ENCODE measurements at places on chromosomes 4 and X.

DNA sequence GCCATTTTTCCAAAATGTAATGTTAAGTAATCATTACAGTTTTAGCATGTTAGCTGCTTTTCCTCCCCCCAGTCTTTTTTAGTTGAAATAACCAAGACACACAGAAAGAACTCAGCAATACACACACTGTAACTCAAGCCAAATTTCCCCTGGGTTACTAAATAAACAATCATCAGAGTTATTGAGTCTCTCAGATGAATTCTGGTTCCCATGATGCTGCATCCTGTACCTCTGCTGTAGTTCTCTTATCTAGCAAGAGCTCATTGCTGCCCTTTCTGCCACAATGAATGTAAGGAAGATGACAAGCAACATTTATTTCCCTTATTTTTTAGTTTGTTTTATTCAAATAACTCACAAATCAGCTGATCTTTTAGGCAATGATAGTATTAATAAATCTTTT lies 185.1 kb downstream of the ARHGAP6 start:
- DNase-seq = no peak

DNA sequence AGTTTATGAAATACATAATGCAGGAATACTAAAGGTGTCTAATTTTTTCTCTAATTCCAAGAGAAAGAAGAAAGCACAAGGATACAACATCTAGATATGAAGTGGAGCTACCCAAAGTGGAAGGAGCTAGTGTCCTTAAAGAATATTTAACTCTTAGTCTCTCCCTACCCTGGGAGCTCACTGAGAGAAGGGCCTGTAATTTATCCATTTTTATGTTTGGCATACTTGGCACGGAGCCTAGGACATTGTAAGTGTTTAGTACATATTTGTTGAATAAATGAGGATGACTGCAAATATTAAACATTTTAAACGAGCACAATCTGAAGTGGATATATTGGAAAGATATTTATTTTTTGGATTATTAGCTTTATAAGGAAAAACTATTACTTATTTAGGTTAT lies 674.8 kb downstream of the IQCM start:
- no peak for DNase-seq

DNA sequence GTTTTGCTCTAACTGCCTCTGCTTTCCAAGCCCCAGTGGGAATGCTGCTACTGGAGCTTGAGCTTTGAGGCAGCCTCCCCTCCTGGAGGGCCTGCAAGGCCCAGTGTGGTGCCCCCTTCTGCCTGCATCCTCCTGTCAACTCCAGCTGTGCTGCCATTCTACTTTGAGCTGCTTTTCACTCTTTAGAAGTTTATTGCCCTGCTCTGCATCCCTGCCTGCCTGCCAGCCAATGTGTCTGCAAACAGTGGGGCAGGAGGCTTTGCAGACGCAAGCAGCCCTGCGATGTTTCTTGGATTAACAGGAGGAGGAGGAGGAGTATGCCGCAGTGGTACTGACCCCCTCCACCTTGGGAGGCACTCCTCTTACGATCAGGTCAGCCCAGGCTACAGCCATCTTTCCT lies 16.4 kb downstream of the TMEM31 start:
- DNase-seq = no peak

DNA sequence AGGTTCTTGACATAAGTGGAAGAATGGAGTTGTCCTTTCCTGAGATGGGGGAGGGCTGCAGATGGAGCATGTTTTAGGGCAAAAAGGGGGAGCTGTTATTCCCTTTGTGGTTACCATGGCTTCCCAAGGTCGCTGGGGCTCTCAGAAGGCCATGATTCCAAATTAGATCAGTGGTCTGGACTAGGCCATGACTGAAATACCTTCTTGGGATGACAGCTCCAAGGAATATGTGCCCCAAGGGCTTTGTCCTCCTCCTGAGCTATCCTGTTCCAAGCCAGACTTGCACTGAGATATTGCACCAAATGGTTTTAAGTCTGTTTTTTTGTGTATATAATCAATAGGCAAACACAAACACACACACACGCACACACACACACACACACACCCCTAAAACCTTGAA lies 3.0 kb upstream of the RBPJ start:
- DNase-seq = no peak

DNA sequence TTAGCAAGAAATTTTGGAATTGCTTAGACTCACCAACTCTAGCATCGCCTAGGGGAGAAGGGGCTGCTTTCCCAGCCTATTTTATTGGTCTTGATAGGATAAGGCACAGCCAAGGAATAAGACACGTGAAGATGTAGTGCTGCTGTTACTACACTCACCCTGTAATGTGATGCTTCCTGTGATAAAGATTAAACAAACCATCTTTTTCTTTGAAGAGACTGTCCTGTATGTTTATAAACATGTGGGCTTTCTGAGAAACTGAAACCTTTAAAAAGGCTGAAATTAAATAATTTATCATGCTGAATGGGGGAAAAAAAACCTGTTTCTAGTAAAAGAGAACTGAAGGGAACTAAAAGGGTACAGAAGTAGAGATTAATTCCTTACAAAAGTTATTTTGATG lies 13.2 kb downstream of the TAPT1 start:
- no peak for DNase-seq

DNA sequence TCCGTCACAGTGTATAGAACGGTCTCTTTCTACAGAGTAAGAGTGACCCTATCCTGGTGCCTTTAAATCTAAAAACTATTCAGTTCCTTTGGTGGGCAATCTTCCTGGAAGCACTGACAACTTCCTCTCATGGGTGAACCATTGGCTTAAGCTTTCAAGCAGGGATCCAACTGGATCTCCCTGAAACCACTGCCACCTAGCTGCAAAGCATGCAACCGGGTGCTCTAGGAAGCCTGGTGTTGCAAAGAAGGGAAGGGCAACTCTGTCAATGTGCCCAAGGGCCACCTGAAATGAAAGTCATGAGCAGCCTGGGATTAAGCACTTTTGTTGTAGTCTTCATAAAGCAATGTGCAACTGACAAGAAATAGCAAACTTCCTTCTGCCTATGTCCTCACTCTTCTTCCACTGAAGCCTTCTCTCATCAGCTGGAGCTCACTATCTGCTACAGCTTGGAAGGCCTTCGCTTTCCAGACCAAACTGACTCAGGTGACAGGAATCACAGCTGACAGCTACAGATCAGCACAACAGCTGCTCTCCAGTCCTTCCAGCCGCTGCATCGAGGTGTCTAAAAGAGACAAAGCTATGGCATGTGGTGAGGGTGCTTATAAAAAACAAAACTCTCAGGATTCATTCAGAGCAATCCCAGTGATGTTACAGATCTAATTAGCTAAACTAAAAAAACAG lies 46.1 kb downstream of the SETD7 start:
- no peak for DNase-seq

- DNase-seq = no peak
Measured at GRCh38 chrX:3176439-3176820, 135.2 kb downstream of the ARSF start.

DNA sequence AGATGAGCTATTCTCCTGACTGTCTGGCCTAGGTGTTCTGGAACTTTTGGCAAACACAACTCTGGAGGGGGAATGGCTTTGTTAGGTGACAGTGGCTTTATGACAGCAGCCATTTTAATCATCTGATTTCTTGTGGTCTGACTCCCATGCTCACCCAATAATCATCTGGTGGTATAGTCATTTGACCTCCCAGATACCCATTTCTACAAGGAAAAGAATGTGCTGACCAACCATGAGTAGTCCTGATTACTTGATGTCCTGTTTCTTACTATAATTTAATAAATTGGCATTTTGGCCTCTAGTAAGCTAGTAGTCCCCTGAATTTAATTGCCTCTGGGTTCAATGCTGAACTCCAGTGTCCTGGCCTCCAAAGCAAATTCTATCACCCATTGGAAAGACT lies 109.9 kb upstream of the DUSP21 start:
- DNase-seq = no peak

DNA sequence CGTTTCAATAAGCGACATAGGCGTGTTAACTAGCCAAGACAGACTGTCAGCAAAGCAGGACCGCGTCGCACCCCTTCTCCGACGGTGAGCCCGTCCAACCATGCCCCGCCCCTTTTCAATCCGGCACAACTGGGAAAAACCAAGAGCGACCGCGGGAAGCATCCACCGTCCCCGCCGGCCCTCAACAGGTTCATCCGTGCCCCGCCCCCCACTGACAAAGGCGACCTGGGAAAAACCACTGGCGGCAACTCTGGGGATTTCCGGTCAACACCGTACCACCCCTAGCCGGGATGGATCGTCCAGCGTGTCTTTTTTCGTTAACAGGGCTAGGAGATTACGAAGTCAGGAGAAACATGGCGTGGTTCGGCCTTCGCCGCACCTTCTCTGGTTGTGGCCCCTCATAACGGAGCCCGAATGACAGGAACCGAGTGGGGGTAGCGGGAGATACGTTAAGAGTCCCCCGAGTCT lies 377 bp downstream of the TIMM17B start:
- no peak for DNase-seq

DNA sequence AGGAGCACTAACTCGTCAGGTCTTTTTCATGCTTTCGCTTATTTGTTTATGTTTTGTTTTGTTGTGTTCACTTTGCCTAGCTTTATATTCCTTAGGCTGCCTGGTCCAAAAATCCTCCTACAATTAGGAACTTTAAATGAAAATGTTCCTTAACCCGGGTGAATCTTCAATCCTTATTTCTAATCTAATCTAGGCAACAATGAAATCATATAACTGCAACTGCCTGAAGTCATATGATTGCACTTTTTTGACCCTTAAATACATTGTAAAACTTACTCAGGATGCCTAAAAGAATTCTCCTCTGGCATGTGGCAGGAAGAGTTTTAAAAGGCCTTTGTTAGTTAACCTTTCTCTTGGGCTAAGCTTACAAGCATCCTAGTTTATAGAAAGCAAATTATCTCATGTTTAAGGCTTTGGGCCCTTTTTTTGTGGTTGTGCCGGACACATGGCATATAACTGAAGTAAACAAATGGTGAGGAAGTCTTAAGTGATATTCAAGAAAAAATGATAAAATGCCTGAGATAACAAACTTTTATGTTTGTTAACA lies 279.4 kb downstream of the FAT4 start:
- no peak for DNase-seq

GRCh38 chr4:159702200-159702599 lies 599.3 kb downstream of the RAPGEF2 start:
- no peak for DNase-seq

- no peak for DNase-seq
Measured at GRCh38 chr4:137861682-137862081, 329.4 kb upstream of the PCDH18 start.

GRCh38 chr4:1321486-1321885 lies 25.5 kb upstream of the UVSSA start:
- DNase-seq = no peak

GRCh38 chr4:39021631-39022030 lies 10.6 kb downstream of the TMEM156 start:
- no peak for DNase-seq

- DNase-seq = no peak
Measured at GRCh38 chr4:71466775-71467174, 128.0 kb downstream of the SLC4A4 start.

- DNase-seq = no peak
Measured at GRCh38 chrX:136097871-136098805, 49.2 kb upstream of the FHL1 start.

- DNase-seq = no peak
Measured at GRCh38 chr4:168183717-168184571, 91.6 kb downstream of the ANXA10 start.

GRCh38 chr4:24564488-24564887 lies 19.9 kb downstream of the DHX15 start:
- DNase-seq = no peak

GRCh38 chr4:67332627-67333026 lies 212.7 kb downstream of the CENPC start:
- no peak for DNase-seq

GRCh38 chr4:5024673-5025072 lies 5.4 kb upstream of the CYTL1 start:
- no peak for DNase-seq

DNA sequence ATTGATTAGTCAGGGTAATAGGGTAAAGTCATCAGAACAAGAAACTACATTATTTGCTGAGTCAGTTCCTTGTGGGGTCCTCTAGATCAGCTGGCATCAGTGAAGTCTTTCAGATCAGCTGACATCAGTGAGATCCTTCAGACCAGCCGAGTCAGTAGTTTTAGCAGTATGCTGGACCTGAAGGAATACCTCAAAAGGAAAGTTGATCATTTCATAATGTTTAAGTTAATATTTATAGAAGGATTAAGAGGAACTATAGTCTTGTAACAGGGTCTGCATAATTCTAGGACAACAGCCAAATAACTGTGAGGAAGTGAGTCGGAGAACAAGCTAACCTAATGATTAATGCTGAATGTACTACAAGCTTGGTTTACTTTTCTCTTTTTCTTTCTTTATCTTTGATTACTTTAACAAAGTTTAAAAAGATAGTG lies 958 bp upstream of the UGT2B7 start:
- no peak for DNase-seq

- no peak for DNase-seq
Measured at GRCh38 chr4:165839615-165840333, 33.3 kb upstream of the TLL1 start.

DNA sequence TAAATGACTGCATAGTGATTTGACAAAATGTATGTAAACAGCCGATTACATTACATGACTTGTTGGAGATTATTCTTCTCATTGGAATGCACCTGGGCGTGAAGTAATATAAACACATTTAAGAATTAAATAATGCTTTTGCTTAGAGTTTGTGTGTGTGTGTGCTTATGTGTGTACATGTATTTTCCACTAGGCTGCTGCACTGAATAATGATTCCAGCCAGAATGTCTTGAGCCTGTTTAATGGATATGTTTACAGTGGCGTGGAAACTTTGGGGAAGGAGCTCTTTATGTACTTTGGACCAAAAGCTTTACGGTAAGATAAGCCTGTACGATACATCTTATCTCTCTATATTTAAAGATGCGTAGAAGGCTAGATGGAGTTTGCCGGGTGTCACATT lies 12.6 kb downstream of the NEIL3 start:
- no peak for DNase-seq

- no peak for DNase-seq
Measured at GRCh38 chr4:123319639-123320038, 77.0 kb upstream of the SPRY1 start.

- DNase-seq = no peak
Measured at GRCh38 chr4:20623939-20624338, 76.3 kb upstream of the PACRGL start.

- no peak for DNase-seq
Measured at GRCh38 chr4:20412072-20412471, 160.4 kb downstream of the SLIT2 start.

DNA sequence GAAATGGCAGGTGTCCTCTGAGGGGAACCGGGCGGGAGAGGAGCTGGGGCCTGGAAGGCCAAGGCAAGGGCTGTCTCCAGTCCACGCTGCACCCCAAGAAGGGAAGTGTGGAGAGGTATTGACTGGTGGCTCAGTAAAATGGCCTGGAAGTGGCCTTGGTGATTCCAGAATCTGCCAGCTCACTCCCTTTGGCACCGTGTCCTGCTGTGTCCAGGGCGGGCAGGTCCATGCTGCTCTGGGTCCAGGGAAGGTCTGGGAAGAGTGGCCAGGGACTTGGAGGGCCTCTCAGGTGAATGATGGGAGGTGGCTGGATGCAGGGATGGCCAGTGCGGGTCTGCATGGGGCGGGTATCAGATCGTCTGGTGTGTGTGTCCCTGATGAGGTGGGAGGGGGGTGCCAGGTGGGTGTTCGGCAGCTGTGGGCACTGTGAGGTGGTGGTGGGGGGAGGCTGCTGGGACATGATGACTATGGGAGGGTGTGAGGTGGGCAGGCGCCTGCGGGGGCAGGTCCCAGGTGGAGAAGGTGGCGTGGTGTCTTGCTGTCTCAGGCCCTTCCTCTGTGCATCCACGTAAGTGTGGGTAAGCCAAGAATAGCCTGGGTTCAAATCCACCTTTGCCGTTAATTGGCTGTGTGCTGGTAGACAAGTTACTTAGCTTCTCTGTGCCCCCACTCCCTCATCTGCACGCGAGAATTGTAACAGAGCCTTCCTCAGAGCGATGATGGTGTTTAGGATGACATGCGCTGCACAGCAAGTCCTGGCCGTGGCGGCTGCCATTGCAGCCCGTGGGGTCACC lies 17.7 kb downstream of the RGS12 start:
- DNase-seq = no peak

Measured in stimulated activated CD8-positive, alpha-beta memory T cell treated with anti-CD3 and anti-CD28 coated beads, Interleukin-7, amount 100 ng/mL, for 1 hour (primary cell).